IPS-NIHi11 (cell line): ENCODE measurements at places on chromosomes 5 and 9.

DNA sequence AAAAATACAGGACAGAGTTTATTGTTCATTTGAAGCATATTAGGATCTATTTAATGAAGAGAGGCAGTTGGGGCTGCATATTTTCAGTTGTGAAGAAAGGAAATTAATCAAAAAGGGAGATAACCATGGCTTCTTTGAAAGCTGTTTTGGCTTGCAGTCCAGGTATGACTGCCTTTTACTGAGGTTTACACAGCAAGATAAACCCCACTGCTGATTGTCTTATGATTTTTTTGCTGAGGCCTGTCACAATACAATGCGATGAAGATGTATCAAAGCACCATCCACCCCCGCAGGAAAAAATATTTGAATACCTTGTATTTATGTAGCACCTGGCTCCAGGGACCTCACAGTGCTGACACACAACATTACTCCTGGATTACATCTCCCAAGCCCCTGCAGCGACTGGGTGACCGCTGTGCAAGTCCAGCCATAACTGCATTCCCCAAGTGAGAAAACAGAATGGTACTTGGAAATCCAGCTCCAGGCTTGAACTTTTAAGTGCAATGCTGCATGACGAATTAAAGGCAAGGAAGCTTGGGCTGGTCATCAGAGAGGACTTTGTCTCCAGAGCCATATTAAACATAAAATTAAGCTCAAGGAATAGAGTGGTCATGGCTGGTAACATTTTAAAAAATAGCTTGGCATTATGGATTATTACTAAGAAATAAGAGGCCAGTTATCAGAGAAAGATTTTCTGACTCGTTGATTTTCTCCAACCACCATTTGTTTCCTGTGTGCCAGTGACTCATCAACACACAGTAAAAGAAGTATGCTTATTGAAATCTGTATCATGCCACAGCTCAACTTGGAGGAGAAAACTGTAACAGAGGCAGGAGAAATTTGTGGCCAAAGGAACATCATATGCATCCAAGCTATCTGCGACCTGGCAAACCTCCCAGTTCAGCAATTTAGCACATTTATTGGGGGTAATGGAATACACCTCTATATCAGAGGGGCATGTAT, 374.2 kb downstream of the MAN2A1 start:
- no peak for DNase-seq

GRCh38 chr9:127143920-127144465, 21.6 kb upstream of the ANGPTL2 start:
- no peak for DNase-seq

DNA sequence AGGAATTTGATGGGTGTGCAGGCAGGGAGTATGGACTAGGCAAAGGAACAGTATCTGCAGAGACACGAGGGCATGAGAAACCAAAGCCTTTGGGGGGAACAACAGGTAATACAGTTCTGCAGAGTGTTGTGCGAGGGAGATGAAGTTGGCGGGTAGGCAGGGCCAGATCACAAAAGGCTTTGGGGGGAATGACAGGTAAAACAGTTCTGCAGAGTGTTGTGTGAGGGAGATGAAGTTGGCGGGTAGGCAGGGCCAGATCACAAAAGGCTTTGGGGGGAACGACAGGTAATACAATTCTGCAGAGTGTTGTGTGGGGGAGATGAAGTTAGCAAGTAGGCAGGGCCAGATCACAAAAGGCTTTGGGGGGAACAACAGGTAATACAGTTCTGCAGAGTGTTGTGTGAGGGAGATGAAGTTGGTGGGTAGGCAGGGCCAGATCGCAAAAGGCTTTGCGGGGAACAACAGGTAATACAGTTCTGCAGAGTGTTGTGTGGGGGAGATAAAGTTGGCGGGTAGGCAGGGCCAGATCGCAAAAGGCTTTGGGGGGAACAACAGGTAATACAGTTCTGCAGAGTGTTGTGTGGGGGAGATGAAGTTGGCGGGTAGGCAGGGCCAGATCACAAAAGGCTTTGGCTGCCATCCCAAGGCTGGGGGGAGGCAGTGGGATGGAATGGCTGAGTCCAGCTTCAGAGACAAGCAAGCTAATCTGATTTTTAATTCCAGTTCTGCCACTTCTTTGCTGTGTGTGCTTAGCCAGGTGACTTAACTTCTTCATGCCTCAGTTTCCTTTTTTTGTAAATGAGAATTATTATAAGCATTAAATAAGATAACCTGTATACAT, 33.0 kb downstream of the FRMPD1 start:
- DNase-seq = no peak

DNA sequence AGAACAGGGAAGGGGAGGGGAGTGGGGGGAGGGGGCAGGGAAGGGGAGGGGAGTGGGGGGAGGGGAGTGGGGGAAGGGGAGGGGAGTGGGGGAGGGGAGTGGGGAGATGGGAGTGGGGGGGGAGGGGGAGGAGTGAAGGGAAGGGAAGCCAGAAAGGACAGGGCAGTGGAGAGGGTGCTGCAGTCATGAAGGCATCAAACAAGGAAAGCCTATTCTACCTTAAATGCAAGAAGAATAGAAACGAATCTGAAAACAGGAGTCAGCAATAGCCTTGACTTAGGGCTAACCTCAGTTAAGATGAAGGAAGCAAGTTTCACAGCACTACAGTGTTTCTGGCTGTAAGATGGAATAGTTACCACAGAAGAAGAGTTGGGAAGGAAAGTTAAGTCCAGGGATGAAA, 59.5 kb downstream of the CAMSAP1 start:
- no peak for DNase-seq

DNA sequence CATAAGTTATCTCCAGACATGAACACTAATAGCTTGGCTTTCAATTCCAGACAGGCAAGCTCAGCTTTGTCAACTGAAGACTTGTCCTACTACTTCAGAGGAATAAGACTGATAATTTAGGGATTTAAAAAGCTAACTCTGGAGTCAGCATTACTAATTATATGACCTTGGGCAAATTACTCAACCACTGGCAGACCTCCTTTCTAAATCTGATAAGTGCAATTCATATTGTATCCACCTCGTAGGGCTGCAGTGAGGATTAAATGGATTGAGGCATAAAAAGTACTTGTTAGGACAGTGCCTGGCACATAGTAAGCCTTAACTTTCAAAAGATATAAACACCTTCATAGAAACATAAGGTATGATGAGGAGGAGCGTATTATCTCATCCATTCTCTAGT, 104.4 kb downstream of the KLHL3 start:
- DNase-seq = no peak

GRCh38 chr9:84793251-84793650, 123.7 kb downstream of the NTRK2 start:
- no peak for DNase-seq

DNA sequence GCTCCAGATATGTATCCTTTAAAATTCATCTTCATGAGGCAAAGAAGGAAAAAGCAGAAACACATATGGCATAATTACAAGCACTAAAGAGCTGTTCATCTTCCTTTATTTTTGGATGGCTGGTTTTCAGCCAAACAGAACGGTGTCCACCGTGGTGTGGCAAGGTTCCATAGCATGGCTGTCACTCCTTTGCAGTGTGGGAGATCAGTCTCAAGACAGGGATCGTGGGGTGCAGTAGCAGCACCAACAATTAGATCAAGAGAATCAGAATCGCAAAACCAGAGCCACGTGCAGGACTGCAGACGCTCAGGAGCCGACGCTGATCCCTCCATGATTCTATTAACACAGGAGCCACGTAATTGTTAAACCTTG, 79.5 kb downstream of the SEMA4D start:
- no peak for DNase-seq

DNA sequence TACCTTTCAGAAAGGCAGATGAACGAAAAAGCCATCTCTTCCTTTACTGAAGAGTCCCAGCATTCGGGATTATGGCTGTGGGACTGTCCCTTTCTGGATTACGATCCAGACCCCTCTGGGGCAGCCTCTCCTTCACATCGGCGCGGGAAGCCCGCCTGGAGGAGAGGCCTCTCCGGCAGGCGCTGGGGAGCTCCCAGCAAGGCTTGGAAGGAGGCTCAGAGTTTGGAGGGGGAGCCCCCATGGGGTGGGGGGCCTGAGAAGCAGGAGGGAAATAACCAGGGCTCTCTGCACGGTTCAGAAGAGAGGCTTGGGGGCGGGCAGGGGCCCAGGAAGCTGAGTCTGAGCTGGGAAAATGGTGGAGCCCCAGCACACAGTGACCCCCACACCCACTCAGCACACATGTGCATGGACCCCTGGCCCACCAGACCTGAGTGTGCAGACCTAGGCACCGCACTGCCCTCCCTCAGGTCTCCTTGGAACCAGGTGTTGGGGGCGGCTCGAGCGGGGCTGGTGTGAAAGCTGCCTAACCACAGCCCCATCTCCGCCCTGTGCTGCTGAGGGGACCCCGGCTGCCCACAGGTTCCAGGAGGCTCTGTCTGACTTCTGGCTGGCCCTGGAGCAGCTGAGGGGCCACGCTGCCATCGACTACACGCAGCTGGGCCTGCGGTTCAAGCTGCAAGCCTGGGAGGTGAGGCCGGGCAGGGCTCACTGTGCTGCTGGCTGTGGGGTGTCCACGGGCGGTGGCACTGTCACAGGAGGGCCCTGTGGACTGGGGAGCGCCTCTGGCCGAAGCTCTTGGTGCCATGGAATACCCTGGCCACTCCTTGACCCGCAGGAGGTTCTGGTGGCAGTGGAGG, 4.5 kb downstream of the NOXA1 start:
- DNase-seq = no peak

DNA sequence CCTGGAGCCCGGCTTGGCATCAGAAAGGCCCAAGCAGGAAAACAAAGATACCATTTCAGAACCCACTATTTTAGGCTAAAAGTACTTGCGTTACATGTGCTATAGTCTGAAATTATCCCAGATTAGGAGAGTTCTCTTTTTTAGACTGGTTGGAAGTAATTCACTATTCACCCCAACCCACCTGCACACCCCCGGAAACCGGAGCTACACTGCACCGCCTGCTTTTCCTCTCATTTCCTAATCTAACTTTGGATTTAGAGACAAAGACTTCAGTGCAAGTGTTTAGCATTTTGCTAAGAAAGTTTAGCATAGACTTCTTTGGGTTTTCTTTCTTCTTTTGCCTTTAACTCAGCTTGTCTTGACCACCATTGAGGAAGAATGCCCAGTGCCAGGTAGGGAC, 79.2 kb downstream of the SECISBP2 start:
- DNase-seq = no peak

GRCh38 chr5:55864606-55865541, 13.7 kb downstream of the IL31RA start:
- DNase-seq = no peak

GRCh38 chr9:110950041-110950645, 88.1 kb downstream of the LPAR1 start:
- no peak for DNase-seq

DNA sequence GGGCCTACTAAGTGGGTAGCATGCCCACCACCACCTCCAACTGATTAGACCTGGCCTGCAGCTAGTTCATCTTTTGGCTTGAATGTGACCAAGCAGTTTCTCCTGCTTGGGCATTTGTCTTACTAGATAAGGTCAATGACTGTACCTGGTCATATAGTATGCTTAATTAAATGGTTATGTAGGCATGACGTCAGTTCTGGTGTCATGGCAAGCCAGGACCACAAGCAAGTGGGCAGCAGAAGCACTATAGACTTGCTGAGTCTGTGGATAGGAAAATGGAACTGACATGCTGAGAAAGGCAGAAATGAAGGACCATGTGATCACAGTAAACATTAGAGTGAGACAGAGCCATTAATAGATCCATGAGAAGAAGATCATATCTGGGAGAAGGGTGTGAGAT, 55.6 kb upstream of the C6 start:
- no peak for DNase-seq

GRCh38 chr9:137318602-137319001, 16.5 kb upstream of the NRARP start:
- peak; percentile 7 for DNase-seq

DNA sequence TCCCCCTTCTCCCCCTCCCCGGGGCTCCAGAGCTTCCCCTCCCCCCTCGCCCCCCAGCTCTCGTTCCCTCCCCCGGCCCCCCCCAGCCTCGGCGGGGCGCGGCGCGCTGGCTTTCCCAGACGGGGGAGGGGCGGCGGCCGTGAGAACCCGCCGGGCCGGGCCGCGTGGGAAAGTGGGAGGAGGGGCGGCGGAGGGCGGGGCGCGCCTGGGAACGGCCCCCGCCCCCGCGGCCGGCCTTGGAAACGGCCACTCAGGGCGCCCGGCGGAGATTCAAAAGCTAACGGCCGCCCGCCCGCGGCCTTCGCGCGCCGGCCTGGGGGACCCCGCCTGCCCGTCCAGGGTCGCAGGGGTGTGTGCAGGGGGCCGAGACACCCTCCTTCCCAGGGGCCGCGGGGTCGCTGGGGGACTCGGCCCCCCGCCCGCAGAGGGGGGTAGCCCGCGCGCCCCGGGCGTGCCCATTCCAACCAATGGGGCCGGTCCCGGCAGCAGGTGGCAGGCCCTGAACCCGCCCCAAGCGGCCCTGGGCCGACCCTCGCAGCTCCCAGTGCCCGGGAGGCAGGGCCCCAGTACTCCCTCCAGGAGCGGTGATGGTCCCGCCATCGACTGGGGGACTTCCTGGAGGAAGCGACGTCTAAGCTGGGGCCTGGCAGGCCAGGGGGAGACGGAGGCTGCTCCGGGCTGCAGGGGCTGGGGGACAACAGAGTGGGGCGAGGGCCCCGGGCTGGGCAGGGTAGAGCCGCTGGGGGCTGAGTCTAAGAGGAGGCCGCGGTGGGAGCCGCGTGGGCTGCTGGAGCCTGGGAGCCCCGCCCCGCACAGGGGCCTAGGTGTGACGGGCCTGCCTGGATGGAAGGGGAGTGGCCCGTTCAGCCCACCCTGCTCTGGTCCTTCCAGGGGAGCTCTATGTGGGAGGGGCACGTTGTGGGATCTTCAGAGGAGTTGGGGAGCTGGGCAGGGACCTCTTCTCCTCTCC, 14.2 kb upstream of the NRARP start:
- peak; percentile 91 for DNase-seq

GRCh38 chr5:66041627-66042026, 102.5 kb upstream of the SREK1 start:
- DNase-seq = no peak
